Putamen (tissue), 1 donor: ENCODE measurements at places on chromosomes 3 and 15.

DNA sequence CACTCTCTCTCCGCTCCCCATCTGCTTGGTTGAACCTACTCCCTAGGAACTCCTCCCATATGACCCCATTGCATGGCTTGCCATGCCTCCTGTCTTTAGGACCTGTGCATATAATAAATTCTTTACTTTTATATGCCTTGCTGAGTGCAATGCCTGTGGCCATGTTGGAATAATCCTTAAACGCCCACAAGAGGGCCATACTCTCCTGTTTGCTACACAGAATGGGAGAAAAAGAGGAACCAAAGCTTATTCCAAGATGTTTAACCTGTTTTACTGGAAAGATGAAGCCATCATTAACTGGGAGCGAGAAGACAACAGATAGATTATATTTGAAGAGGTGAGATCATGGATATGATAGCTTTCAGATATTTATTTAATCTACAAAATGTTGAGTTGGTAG lies 1097.8 kb downstream of the NAALADL2 start:
- no peak for DNase-seq

DNA sequence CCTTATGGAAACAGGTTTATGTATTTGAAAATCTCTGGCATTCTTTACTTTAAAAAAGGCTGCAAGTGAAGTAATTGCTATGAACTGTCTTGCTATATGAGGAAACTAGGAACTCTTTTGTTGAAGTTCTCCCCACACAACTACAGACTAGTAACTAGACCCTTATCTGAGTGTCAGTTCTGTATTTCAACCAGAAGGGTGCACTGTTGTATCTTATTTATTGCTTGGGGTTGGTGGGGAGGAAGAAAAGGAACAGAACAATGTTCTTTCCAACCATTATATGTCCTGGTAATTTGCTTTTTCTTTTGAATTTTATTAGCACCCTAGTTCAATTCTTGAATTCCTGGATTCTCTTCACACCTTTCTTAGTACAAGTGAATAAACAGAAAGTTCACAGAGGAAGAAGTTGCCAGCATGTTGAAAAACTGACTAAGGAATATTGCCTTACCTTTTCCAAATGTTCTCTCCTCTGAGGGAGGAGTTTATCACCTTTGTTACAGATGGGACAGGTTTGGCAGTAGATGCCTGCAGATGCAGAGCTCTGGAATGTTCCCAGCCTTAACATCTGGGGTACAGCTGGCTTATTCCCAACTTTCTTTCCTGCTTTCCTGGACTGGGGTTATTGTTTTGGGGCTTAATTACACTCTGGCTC lies 162.4 kb upstream of the CFAP20DC start:
- peak; percentile 58 for DNase-seq

DNA sequence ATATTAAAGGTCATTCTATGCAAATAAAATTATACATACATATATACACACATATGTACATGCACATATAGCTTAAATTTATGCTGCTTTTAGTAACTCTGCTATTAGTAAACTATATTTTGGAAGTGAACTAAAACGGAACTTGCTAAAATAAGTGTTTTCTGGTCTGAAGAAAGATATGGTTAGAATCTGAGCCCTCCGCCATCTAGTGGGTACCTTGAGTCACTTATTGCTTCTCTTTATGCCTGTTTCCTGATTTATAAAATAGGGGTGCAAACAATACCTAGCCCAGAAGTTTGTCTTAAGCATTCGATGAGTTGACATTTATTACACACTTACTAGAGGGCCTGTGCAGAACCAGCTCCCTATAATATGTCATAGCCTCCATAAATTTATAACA lies 255.7 kb downstream of the CNTN6 start:
- DNase-seq, result no peak

DNA sequence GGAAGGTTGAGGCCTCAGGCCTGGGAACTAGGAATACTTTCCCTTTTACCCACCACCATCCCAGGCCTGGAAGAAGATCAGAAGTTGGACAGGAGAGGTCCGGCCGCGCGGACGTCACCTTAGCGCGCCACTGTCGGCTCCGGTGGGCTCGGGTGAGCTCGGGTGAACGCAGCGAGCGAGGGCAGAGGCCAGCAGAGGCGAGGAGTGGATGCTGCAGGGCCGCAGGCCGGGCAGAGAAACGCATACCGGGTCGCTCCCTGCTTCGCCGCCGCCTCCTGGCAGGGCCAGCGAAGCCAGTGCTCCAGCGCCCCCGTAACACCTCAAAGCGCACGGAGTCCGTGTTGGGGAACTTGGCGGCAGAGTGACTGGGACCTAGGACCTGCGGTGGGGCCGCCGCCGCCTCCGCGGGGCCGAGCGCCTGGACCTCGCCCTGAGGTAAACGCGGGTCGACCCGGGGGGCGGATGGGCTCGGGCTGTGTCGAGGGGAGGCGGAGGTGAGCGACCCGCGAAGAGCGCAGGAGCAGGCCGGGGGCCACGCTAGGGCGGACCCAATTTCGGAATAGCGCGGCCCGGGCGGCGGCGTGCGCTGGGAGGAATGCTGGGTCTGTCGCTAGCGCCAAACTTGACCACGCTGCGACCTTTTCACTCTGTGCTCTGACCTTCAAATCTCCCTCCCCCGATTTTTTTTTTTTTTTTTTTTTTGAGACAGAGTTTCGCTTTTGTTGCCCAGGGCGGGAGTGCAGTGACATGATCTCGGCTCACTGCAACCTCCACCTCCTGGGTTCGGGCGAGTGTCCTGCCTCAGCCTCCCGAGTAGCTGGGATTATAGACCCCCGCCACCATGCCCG lies 1.6 kb downstream of the CYP11A1 start:
- DNase-seq, result no peak

GRCh38 chr3:30631243-30631904 lies 25.0 kb downstream of the TGFBR2 start:
- no peak for DNase-seq

- DNase-seq, result no peak
Observed at GRCh38 chr15:25238716-25239470, 199.9 kb downstream of the UBE3A start.

DNA sequence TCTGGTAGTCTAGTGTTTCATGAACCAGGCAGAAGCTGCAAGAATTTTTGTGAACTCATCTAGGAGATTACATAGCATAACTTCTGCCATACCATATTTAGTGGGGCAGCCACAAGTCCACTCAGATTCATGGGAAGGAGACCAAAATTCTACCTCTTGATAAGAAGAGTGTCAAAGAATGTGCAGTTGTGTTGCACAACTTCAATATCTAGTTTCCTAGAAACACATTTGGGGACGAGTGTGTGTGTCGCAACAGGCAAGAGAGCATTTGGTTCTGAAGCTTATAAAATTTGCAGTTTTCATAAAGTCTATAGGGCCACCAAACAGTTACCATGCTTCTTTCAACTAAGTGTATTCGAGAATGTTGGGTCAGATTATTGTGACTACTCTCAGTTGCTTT lies 115.3 kb downstream of the KCNH8 start:
- DNase-seq, result no peak

DNA sequence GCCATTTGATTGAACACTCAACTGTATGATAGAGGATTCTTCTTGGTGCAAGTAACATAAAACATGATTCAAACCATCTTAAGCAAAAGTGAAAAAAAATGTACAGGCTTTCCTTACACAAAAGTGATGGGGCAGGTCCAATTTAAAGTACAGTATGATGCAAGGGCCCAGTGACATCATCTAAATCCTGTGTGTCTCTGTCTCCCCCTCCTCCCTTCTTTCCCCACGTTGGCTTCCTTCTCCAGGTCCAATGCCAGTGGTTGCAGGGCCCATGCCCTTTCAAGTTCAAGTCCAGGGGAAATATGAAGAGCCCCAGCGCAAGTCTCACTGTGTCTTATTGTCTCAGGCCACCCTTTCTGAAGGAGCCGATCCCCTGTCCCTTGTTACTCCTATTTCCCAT lies 332.3 kb downstream of the SHQ1 start:
- no peak for DNase-seq

- DNase-seq, result no peak
Observed at GRCh38 chr3:175737646-175738572, 878.8 kb downstream of the NAALADL2 start.
